Anterior cingulate cortex (tissue), 58 donors: ENCODE measurements at places on chromosomes 3 and 15.

- DNase-seq = no peak
Measured at GRCh38 chr3:14411166-14411526, 8.7 kb downstream of the SLC6A6 start.

DNA sequence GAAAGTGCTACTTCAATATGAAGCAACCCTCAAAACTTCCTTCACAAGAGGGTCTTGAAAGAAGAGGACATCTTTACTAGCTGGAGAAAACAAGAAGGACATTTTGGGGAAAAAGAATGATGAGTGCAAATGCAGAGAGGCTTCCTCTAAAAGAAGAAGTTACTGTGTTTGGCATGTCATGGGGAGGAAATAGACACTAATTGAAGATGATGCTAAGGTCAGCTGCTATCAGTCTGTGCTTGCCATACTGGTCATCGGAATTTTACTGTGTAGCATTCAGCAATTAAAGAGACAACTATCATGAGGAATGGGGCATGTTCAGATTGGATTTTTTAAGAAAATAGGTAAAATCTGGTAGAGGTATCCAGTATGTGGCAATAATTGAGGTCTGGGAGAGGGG is 60.0 kb downstream of the THRB start:
- DNase-seq = no peak

GRCh38 chr15:41891226-41891625 is 2.6 kb downstream of the SPTBN5 start:
- no peak for DNase-seq

DNA sequence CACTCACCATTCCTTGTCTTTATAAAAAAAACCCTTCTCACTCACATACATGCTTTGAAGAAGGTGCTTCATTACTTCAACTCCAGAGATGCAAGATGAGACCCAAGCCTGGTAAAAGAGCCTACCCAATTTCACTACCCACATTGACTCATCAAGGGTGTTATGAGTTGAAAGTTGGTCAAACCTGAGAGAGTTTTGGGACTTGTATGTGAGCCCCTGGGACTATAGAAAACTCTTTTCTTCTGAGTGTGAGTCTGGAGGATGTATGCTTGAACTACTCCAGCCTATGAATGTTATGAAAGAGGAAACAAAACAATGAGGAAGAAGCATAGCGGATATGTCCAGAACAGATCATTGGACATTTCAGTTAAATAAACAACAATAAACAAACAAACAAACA is 106.5 kb upstream of the SATB1 start:
- DNase-seq = no peak
